ENCODE measurements at places on chromosomes 2 and 18.

- DNase-seq = no peak
- no peak overlapping the region for H3K4me3 ChIP-seq
These were observed 24.6 kb downstream of the NPAS2 start for GRCh38 chr2:100844514-100844913.

GRCh38 chr2:43343573-43344304 lies 117.3 kb upstream of the ZFP36L2 start:
- peak; percentile 94 for DNase-seq
- peaks cover 50% of the 10 kb centered on the region for H3K4me1 ChIP-seq
- H3K36me3 ChIP-seq = no peaks in the 10 kb centered on the region

DNA sequence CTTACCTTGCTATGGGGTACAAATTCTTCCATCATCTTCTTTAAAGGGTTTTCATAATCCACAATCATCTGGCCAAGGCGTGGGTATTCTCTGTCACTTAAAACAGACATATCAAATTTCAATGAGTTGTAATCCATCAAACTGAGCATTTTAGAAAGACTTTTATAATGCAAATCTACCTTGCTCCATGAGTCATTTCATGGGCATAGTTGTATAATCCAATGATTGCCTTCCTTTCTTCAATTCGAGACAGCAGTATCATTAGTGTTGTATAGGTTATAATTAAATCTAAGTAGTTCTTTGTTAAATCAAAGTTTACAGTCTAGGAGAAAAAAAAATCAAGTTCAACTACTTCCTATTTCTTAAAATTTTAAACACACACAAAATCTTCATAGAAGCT lies 36.3 kb downstream of the NCKAP1 start:
- H3K36me3 ChIP-seq = peaks cover 26% of the 10 kb centered on the region
- no peaks in the 10 kb centered on the region for H3K27me3 ChIP-seq
- H3K4me1 ChIP-seq = no peaks in the 10 kb centered on the region

GRCh38 chr18:63140038-63140450 lies 179.5 kb downstream of the BCL2 start:
- no peaks in the 10 kb centered on the region for H3K36me3 ChIP-seq
- no peak overlapping the region for H3K27ac ChIP-seq
- H3K4me3 ChIP-seq = no peak overlapping the region
- H3K27me3 ChIP-seq = peaks cover 4% of the 10 kb centered on the region
- no peaks in the 10 kb centered on the region for H3K4me1 ChIP-seq
- no peak for DNase-seq

GRCh38 chr2:182359027-182359989 lies 67.5 kb downstream of the PDE1A start:
- no peak overlapping the region for H3K4me3 ChIP-seq
- H3K4me1 ChIP-seq = no peaks in the 10 kb centered on the region
- DNase-seq = peak; percentile 56
- H3K27ac ChIP-seq = no peak overlapping the region
- no peaks in the 10 kb centered on the region for H3K27me3 ChIP-seq
- H3K36me3 ChIP-seq = no peaks in the 10 kb centered on the region

DNA sequence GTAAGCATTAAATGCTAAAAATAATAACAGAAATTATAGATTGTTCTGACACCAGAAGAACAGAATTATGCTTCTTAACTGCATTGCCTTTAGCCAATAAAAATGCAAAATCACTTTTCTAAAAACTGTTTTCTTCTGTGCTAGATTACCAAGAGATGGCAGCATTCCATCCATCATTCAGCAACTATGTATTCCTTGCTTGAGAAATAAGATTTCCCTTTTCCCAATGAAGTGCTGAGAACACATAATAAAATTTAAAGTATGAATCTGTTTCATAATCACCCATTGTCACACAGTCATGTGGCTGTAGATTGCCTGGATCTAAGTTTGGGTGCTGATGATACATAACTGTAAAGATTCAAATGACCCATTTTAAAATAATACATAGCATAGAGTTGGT lies 504.2 kb downstream of the TDRD15 start:
- H3K36me3 ChIP-seq = no peaks in the 10 kb centered on the region
- no peaks in the 10 kb centered on the region for H3K4me1 ChIP-seq
- no peak for DNase-seq

DNA sequence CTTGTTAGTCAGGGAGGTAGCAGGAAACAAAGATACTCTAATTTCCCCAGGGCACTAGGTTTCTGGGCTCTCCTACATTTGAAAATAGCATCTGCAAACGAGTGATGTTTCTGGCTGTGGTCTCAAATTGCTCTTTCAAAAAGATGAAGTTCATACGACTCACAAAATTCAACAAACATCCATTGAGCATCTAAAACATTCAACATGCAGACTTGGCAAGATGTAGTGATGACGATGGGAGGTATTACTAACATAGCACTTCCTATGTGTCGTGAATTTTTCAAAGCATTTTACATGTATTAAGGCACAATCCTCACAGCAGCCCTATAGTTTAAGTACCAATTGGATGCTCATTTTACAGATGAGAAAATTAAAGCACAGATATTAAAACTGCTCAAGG lies 5.2 kb downstream of the CCBE1 start:
- H3K36me3 ChIP-seq = no peaks in the 10 kb centered on the region
- H3K4me1 ChIP-seq = no peaks in the 10 kb centered on the region
- H3K27me3 ChIP-seq = peaks cover 5% of the 10 kb centered on the region
- no peak for DNase-seq
- no peak overlapping the region for H3K4me3 ChIP-seq
- H3K27ac ChIP-seq = no peak overlapping the region

DNA sequence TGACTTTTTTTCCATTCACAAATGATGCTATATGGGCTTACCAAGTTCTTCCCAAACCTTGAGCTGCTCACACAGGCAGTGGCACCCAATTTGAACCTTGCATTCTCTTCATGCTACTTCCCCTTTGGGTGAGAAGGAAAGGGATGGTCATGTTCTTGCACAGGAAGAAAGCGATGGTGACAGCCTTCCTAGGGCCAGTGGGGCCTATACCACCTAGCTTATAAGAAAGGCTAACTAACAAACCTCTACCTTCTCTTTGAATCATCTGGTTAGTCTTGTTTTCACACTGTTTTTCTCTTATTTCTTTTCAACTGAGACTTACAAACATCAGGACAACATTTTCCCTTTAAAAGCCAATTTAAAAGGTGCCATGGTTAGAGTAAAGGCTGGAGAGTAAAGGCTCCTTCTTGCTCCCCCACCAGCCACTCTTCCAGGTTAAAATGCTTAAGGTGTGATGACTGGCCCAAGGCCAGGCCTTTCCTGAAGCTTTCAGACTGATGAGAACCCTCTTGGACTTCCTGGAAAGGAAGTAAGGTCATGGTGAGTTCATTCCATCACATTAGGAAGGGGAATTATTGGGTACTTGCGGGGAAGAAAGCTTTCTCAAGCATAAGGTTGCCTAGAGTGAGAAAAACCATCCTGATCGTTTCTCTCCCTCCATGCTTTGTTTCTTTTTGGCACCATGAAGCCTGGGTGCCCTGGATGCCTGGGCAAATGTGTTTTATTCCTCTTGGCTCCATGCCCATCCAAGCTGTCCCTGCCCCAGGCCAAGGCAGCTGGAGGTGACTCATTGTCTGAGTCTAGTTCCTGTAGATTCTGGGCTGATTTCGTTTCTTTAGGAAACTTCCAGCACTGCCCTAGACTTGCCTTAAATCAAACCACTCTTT lies 41.4 kb upstream of the ITGB6 start:
- DNase-seq = peak; percentile 82
- H3K27me3 ChIP-seq = no peaks in the 10 kb centered on the region
- H3K4me3 ChIP-seq = no peak overlapping the region
- no peaks in the 10 kb centered on the region for H3K36me3 ChIP-seq
- H3K27ac ChIP-seq = peak overlapping the region; percentile 78
- peaks cover 18% of the 10 kb centered on the region for H3K4me1 ChIP-seq

DNA sequence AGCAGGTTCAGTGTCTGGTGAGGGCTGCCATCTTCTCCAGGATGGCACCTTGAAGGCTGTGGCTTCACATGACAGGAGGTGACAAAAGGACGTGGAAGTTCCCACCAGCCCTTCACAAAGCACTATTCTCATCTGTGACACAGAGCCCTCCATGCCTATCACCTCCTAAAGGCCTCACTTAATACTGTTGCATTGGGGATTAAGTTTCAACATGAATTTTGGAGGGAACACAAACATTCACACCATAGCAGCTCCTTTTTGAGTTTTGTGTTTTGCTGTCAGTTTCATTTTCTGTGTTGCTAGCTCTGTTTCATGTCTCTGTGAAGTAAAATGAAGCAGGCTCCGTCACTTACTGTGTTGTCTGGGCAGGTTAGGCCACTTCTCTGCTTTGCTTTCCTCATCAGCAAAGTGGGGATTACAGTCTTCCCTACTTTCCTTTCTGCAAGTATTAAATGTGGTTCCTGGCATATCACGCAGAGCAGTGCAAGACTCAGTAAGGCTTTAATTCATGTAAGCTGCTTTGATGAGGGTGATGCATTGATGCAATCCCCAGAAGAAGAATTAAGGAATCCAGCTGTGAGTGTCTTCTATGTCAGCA lies 31.6 kb downstream of the LIMS1 start:
- H3K27me3 ChIP-seq = no peaks in the 10 kb centered on the region
- H3K4me3 ChIP-seq = no peak overlapping the region
- peaks cover 10% of the 10 kb centered on the region for H3K4me1 ChIP-seq

GRCh38 chr2:112798979-112799975 lies 15.0 kb upstream of the IL1A start:
- no peak overlapping the region for H3K27ac ChIP-seq
- H3K27me3 ChIP-seq = no peaks in the 10 kb centered on the region
- no peak for DNase-seq
- H3K4me1 ChIP-seq = peaks cover 6% of the 10 kb centered on the region
- H3K4me3 ChIP-seq = no peak overlapping the region

DNA sequence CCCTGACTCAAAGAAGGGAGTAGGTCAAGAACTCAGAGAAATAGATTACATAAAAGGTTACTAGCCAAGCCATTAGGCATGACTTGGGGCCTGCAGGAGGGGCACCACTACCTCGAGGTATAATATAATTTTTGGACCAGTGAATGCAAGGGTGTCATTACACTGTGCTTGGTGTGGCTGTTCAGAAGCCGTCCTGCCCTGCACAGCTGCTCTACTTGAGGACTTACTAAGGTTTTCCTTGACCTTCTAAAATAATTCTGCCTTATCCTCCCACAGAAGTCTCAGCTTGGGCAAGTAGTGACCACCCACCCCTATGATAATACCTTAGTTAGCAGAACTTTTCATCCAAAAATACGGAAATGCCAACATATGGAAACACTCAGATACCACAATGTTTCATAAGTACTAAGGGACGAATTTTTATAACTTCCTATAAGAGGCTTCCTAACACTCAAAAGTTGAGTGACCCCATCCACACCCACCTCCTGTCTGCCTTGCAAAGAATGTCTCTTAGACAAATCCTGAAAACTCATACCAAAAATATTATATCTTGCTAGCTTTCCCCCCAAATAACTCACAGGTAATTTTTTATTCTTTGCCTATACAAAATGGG lies 17.7 kb upstream of the ATG16L1 start:
- H3K27ac ChIP-seq = no peak overlapping the region
- H3K27me3 ChIP-seq = peaks cover 3% of the 10 kb centered on the region
- DNase-seq = no peak
- H3K4me3 ChIP-seq = no peak overlapping the region
- H3K36me3 ChIP-seq = no peaks in the 10 kb centered on the region

GRCh38 chr2:46448641-46449040 lies 30.7 kb upstream of the TMEM247 start:
- H3K27ac ChIP-seq = no peak overlapping the region
- H3K27me3 ChIP-seq = peaks cover 2% of the 10 kb centered on the region
- no peak overlapping the region for H3K4me3 ChIP-seq
- DNase-seq = no peak

GRCh38 chr18:24014062-24014985 lies at the start of gene TTC39C:
Gene TTC39C, plus strand, starts transcription at chr18:24014754. Its CDS starts 118 bp downstream, at chr18:24014872.
- no peaks in the 10 kb centered on the region for H3K36me3 ChIP-seq
- peak within 1 kb of the TSS; percentile 65 for H3K27ac ChIP-seq
- peaks cover 18% of the 10 kb centered on the region for H3K27me3 ChIP-seq
- DNase-seq = peak; percentile 69
- H3K4me3 ChIP-seq = peak within 1 kb of the TSS; percentile 65

All from astrocyte (in vitro differentiated cells and primary cell).